ENCODE measurements at places on chromosomes 11 and 22. TPM values are rescaled to one million over a fixed set of nuclear protein-coding genes. Genes with fewer than 3 reads are reported as not detected.

OR4S2 gene
- total RNA-seq, result not detected

FBLN1 gene
- 50.4 TPM for total RNA-seq

GAB4 gene
- total RNA-seq, result not detected

PDE3B gene
- 1.8 TPM for total RNA-seq

FIBIN gene
- total RNA-seq, result not detected

ARHGAP42 gene
- total RNA-seq, result 4.5 TPM

IFITM10 gene
- total RNA-seq, result 2.1 TPM

NEU3 gene
- total RNA-seq, result 4.4 TPM

Data from A549 treated with GW870086 at 1 μM for 4 hours (cell line).